ENCODE measurements at places on chromosomes 3 and 15. TPM values are rescaled to one million over a fixed set of nuclear protein-coding genes. Genes with fewer than 3 reads are reported as not detected.

PCLAF gene
- 7.8 TPM for total RNA-seq

TMC3 gene
- total RNA-seq = 0.23 TPM

IQCH gene
- 7.8 TPM for total RNA-seq

EEF1AKMT4 gene
- 0.92 TPM for total RNA-seq

ABCC5 gene
- 50.3 TPM for total RNA-seq

SST gene
- total RNA-seq = 80.5 TPM

CLEC3B gene
- total RNA-seq = 34.4 TPM

PLA2G4E gene
- total RNA-seq = not detected

HCN4 gene
- total RNA-seq = 5.1 TPM

UCN2 gene
- not detected for total RNA-seq

MYZAP gene
- 3.2 TPM for total RNA-seq

CHAC1 gene
- total RNA-seq = 6.2 TPM

DNAH1 gene
- 2.5 TPM for total RNA-seq

GOLGA6D gene
- total RNA-seq = not detected

SNTN gene
- 2.3 TPM for total RNA-seq

EAF2 gene
- 11.3 TPM for total RNA-seq

GOLGA8N gene
- total RNA-seq = 4.6 TPM

ASB7 gene
- 18.0 TPM for total RNA-seq

HTR3E gene
- not detected for total RNA-seq

SCN5A gene
- total RNA-seq = 2.8 TPM

DUOXA2 gene
- total RNA-seq = not detected

NRG4 gene
- total RNA-seq = 1.8 TPM

LRRC31 gene
- not detected for total RNA-seq

Measured in diencephalon (tissue), 1 donor.